ENCODE measurements at places on chromosomes 4 and X.

DNA sequence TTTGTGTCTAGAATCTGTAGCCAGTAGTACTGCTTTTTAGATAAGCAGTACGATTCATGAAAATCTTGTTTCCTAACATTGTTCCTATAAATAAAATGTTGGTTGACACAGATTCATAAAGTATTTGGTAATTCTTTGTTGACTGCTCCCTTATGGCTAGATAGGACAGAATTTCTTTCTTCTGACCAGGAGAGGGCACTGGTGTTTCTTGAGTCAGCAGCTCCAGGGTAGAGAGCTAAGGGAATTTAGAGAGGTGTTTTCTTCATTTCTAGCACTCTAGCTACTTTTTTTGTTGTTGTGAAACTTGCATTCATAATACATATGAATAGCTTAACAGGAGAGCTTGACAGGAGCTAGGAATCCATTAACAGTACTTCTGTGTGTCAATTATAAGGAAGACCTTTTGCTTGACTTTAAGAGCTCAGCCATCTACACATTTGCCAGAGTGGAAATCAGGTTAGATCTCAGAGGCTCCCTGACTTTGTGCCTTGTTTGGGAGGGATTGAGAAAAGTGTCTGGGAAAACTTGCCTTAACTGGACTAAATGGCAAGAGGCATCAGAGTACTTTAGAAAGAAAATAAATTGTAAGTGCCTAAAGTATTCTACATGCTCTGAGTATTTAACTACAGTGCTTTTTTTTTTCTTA, 756.1 kb downstream of the SH3BGRL start:
- no peak for DNase-seq

DNA sequence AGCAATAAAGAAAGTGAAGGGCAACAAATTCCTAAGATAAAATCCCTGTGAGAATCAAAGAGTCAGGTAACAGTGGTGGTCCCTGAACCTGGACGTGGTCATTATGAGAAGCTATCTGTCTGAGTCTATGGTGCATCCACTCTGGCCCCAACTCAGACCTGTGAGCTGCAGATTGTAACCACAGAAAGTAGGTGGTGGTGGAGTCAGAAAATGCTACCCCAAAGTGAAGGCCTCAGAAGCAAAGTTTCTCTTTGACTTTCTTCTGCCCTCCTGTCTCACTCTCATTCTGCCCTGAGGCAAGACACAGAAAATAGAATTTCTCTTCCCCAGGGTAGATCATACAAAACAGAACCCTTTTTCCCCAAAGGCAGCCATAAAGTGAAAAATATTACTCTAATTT, 84.1 kb upstream of the NEIL3 start:
- no peak for DNase-seq

DNA sequence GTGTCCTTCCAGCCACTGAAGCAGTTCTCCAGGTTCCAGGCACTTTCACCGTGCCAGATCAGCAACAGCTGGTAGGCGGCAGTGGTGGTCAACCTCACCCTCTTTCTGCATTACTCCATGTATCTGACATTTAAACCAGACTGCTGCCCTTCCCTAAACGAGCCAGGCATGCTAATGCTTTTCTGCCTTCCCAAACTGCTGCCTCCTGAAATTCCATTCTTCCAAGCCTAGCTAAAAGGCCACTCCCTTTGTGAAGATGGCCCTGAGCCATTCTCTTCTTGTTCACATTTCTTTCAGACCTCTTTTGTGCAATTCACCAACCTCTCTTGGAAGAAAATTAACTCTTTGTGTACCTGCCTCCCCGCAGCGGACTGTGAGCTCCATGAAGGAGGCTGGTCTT, 73.7 kb downstream of the CHST7 start:
- DNase-seq, result no peak

- no peak for DNase-seq
Observed at GRCh38 chr4:128379860-128380259, 92.2 kb upstream of the PGRMC2 start.

DNA sequence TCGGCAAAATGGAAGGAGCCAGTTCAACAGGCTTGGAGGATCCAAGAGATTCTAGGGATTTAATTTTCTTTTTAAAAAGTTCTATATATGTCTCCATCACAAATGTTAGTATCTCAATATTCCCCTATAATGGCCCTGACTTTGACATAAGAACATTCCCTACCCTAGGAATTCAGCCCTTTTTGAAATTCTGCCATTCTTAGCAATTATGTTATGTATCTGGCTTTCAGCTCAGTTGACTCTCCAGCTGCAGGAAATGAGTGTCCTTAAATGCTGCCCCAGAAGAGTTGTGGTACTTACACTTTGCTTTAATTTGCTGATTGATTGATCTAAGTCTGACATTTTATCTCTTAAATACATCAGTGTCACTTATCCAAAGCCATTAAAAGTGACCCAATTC, 1454.3 kb downstream of the FSTL5 start:
- no peak for DNase-seq

Data from NCI-H146 (cell line).